GM12878 (cell line): ENCODE measurements at places on chromosomes 4 and X. TPM values are rescaled to one million over a fixed set of nuclear protein-coding genes. Genes with fewer than 3 reads are reported as not detected.

- H3K4me3 ChIP-seq: no peak overlapping the region
- H3K4me1 ChIP-seq: no peaks in the 10 kb centered on the region
- no peaks in the 10 kb centered on the region for H3K36me3 ChIP-seq
- no peak overlapping the region for H3K27ac ChIP-seq
- no peaks in the 10 kb centered on the region; the same call in none of the 2 replicates for H3K27me3 ChIP-seq
Observed at GRCh38 chr4:183919141-183919540, 14.0 kb downstream of the STOX2 start.

- H3K4me1 ChIP-seq: peaks cover 11% of the 10 kb centered on the region; the same call in 1 of the 2 replicates
- no peaks in the 10 kb centered on the region for H3K27me3 ChIP-seq
- peaks cover 29% of the 10 kb centered on the region; the same call in 1 of the 2 replicates for H3K36me3 ChIP-seq
- no peak overlapping the region for H3K4me3 ChIP-seq
Observed at GRCh38 chr4:184798504-184798903, 27.3 kb downstream of the ACSL1 start.

- H3K36me3 ChIP-seq: peaks cover 9% of the 10 kb centered on the region; the same call in 1 of the 2 replicates
- no peak for DNase-seq
- H3K4me1 ChIP-seq: peaks cover 54% of the 10 kb centered on the region
- H3K27ac ChIP-seq: no peak overlapping the region; the same call in 1 of the 2 replicates
- H3K27me3 ChIP-seq: no peaks in the 10 kb centered on the region
Observed at GRCh38 chr4:86944964-86945781, 10.4 kb downstream of the AFF1 start.

GRCh38 chr4:95693594-95693993 lies 144.8 kb upstream of the UNC5C start:
- no peaks in the 10 kb centered on the region for H3K27me3 ChIP-seq
- no peaks in the 10 kb centered on the region for H3K4me1 ChIP-seq
- H3K4me3 ChIP-seq: no peak overlapping the region
- no peak overlapping the region for H3K27ac ChIP-seq

Gene STK32B
- not detected in 2 replicates for total RNA-seq
